ENCODE measurements at places on chromosomes 7 and 10.

- no peak for DNase-seq
Observed at GRCh38 chr7:125316466-125316865, 386.8 kb upstream of the POT1 start.

GRCh38 chr10:111972109-111972508 lies 211.5 kb downstream of the GPAM start:
- DNase-seq = no peak

DNA sequence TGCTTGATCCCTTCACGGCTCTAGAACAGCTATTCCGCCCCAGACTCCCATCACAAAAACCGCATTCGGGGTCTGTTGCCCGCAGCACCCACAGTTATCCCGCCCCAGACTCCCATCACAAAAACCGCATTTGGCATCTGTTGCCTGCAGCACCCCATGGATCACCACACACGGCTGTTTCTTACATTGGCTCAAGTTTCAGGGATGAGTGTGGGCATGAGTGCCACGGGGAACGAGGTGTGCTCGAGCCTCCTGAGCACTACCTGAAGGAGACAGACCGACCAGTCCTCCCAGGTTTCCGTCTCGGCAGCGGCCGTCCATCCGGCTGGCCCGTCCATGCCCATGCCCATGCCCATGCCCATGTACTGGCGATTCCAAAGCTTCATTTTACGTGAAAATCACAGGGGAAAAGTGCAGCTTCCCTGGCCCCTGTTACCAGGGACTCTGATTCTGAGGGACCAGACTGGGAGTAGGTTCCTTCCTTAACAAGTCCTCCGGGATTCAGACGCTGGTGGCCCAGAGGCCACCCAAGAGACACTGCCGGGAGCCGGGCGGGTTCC lies 66.4 kb upstream of the INSIG1 start:
- no peak for DNase-seq

- no peak for DNase-seq
Observed at GRCh38 chr7:80775897-80776296, 137.5 kb downstream of the CD36 start.

DNA sequence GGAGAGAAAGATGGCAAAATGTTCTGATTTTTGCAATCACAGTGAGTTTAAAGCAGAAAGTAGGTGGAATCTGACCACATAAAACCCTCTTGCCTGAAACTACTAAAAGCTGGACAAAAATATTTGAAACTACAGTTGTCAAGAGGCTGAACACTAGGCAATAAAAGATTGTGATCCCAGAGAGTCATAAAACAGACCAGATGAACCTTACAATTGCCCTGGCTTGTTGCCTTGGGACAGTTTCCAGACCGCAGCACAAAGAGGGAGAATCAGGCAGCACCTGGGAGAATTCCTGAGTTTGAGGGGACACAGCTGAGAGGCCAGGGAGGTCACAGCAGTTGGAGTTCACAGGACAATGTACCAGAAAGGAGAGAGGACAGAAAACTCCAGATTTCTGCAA lies 107.3 kb upstream of the NANOS1 start:
- no peak for DNase-seq

GRCh38 chr10:125054669-125055268 lies 105.6 kb downstream of the CTBP2 start:
- DNase-seq = no peak

DNA sequence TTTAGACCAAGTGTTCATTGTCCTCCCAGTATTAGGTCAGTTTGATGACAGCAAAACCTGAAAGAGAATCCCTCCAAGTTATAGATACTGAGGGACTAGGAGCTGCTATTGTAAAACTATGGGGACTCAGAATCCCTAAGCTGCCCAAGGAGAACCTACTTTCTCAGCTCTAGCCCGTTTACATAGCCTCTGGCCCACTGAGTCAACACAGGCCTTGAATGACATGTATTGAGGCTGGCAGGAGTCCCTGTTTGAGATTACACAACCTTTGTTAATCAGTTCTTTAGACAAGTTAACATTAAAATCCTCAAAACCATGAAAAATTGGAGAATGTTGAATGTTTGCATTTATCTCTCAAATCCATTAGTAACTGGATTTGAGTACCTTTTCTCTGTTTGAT lies 1079.0 kb downstream of the KCNMA1 start:
- no peak for DNase-seq

- no peak for DNase-seq
Observed at GRCh38 chr7:143909863-143910262, 7.9 kb upstream of the TCAF1 start.

DNA sequence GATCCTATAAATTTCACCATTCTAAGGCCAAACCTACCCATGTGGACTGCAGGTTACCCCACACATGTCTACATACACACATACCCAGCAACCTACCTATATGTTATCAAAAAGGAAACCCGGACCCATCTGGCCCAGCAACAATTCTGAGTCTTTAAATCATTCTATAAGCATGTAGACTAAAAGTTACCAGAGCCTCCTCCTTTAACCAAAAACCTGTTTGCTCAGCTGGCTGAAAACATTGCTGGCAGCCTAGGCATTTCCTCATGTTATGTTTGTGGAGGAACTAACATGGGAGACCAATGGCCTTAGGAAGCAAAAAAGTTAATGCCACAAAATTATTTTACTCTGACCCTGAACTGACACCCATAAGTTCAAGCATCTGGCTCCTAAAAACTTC lies 5.3 kb upstream of the ADCK2 start:
- DNase-seq = no peak

DNA sequence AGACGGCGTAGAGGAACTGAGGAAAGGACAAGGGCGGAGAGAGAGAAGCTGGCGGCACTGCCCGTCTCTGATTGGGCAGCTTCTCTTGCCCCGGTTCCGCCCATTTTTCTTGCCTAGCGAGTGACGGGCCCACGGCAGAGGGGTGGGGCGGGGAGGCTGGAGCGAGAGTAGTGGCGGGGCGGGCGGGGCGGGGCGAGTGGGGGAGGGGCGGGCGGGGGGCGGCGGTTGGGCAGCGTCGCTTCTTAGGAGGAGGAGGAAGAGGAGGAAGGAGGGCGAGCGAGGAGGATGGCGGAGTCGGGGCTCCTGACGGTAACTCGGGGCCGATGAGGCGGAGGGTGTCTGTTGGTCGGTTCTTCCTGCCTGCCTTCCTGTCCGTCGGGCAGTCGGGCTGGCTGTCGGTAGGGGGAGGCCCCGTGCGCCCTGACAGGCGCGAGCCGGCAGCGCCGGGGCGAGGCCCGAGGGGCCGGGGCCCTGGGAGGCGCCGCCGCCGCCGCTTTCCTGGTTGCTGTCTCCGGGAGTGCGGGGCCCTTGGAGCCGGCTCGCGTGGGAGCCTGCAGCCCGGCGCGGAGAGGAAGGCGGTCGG lies at the start of gene SHOC2:
TSS of gene SHOC2 (plus strand) at position 256 of the 583 bp plus-strand sequence. CDS start 44,755 bp downstream, outside the sequence.
- peak; percentile 90 for DNase-seq

DNA sequence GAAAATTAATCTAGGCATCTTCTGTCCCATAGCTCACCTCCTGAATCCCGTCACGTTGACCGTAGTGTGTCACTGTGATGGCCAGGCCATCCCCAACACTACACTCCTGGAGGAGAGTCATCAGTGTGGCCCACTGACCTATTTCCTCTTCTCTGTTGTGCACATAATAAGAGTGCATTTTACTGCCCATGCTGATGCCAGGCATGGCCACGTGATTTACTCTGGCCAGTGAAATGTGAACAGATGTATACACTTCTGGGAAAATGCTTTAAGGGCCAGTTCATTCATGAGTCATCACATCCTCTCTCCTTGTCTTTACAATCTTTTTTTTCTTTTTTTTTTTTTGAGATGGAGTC lies 101.9 kb upstream of the PIP4K2A start:
- no peak for DNase-seq

- peak; percentile 64 for DNase-seq
Observed at GRCh38 chr10:48981310-48981907, 41.8 kb upstream of the LRRC18 start.

- no peak for DNase-seq
Observed at GRCh38 chr10:117865945-117866344, 180.8 kb downstream of the RAB11FIP2 start.

DNA sequence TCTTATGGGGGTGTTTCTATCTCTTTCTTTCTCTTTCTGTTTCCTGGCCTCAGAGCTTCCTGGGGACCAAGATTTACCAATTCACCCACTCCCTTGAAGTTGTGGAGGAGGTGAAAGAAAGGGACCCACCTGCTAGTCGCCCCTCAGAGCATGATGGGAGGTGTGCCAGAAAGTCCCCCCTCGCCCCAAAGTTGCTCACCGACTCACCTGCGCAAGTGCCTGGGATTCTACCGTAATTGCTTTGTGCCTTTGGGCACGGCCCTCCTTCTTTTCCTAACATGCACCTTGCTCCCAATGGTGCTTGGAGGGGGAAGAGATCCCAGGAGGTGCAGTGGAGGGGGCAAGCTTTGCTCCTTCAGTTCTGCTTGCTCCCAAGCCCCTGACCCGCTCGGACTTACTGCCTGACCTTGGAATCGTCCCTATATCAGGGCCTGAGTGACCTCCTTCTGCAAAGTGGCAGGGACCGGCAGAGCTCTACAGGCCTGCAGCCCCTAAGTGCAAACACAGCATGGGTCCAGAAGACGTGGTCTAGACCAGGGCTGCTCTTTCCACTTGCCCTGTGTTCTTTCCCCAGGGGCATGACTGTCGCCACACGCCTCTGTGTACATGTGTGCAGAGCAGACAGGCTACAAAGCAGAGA lies 12.2 kb downstream of the AQP1 start:
- DNase-seq = no peak

- no peak for DNase-seq
Observed at GRCh38 chr10:72370201-72370722, 15.5 kb upstream of the DNAJB12 start.

DNA sequence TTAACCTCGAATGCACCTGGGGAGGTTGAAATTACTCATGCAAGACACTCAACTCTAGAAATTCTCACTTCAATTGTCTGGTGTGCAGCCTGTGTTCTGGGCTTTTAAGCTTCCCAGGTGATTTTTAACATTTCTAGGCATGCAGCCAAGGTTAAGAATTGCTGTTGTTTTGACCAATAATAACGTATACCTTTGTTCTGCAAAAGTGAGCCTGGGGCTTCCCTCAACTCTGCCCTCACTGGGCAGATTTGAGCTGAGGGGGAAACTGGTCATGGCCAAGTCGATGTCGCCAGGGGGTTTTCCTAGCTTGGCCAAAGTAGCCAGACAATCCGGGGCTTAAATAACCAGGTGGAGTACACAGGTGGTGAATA lies 568 bp downstream of the PRSS2 start:
- no peak for DNase-seq

- DNase-seq = no peak
Observed at GRCh38 chr10:78630944-78631838, 437.6 kb upstream of the ZMIZ1 start.

- DNase-seq = no peak
Observed at GRCh38 chr7:92778972-92779371, 57.4 kb downstream of the CDK6 start.

GRCh38 chr10:12847361-12847975 lies 154.0 kb downstream of the CCDC3 start:
- DNase-seq = peak; percentile 16

DNA sequence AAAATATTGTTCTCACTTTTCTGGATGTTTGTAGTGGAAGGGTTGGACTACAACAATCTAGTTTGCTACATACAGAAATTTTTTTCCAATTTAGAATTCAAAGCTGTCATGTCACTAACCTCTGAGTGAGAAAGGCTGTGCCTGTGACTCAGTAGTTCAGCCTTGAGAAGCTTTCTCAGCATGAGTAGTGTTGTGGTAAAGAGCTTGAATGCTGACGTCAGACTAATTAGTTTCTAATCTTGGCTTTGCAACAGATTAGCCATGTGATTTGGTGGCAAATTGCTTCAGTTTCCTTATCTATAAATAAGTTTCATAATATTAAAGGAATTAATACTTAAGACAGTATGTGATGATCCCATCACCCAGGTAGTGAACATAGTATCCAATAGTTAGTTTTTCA lies 83.8 kb downstream of the ABCA13 start:
- no peak for DNase-seq

GRCh38 chr7:27199849-27200760 lies at the start of gene HOXA13:
TSS of gene HOXA13 (minus strand) at chr7:27200091. CDS start at chr7:27200077, 14 bp downstream.
- DNase-seq = no peak

GRCh38 chr10:71462062-71462935 lies 65.6 kb downstream of the CDH23 start:
- DNase-seq = no peak

- DNase-seq = no peak
Observed at GRCh38 chr7:70935854-70936253, 196.1 kb upstream of the GALNT17 start.

DNA sequence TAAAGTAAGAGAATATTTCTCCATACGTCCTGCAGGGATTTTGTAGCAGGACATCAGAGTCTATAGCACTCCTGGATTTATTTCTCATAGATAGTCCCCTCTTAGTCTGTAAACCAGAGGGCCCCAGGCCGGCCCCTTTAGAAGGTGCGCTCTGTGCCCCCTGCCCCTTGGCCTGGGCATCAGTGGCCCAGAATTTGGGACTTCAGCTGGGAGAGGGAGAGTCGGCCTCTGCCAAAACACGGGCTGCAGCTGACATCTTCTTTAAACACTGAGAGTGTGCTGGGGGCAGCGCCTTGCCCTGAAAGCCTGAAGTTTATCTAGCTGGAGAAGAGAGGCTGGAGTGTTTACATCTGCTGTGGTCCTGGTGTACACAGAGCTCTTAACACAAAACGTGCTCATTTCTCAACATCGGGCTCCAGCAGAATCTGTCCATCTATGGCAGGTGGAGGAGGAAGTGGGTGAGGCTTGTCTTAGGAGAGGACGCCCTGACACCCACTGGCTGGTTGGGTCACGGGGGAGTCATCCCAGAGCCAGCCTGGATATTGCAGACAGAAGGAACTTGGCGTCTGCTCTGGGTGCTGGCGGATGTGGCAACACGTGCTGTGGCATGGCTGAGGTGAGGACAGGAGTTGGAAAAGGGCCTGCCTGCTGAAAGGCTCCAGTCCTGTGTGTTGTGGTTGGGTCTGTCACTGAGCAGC lies 5.0 kb upstream of the TACR2 start:
- DNase-seq = no peak

- DNase-seq = no peak
Observed at GRCh38 chr7:21076574-21076973, 289.9 kb upstream of the SP8 start.

DNA sequence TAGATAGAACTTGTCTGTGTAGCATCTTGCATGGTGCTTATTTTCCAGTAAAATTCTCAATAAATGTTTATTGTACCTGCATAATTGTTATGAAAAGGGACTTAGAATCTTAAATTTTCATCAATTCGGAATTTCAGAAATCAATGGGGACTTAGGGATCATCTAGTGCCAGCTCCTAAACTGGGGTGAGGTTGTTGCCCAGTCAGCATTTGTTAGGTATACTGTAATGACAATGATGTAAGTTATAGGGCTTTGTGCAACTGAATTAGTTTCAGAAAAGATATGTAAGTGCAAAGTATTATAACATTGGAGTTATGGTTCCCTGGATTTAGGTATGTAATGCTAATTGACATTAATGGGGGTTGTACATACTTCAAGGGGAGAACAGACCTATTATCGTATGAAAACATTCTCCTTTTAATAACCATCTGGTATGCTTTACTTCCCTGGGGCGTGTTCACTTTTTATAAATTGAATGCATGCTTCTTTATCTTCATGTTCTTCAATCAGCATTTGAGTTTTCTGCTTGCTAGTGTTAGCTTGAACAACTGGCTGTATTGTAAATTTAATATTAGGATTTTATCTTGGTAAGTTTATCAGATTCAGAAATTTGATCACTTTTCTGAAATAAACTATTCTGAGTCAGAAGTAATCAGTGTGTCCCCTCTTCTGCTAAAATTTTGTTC lies 270.3 kb downstream of the BBS9 start:
- DNase-seq = no peak

- DNase-seq = no peak
Observed at GRCh38 chr10:21193196-21193595, 296.1 kb upstream of the NEBL start.
